ENCODE measurements at places on chromosomes 7 and 10.

DNA sequence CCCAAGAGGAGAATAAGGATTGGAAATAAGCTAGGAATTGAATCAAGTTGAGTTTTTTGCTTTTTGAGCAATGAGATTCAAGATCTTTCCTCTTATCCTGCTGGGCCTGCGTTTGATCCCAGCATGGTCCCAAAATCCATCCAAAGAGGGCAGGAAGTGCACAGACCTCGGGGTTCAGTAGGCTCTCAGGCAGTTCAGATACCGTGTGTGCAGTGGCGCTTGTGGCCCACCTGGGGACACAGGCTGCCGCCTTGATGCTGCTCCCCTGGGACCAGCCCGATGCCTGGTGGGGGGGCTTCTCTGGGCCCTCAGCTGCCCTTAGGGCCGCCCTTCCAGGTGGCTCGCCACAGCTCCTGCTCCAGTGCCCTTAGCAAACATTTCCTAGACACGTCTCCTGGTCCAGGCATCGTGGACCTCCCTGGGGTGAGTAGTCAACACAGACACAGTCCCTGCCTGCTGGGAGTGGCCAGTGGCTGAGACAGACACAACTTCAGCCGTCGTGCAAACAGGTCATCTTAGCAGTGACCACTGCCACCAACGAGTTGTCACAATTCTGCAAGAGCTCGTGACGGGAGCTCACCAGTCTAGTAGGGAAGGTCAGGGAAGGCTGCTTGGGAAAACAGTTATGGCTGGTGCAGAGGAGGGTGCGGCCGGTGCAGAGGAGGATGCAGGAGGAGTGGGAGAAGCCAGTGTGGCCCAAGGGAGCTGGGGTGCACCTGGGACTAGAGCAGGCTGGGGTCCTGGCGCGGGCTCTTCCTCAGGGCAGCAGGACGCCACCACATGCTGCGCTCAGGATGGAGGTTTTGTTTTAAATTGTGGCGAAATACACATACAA, 21.7 kb upstream of the JAKMIP3 start:
- DNase-seq: no peak

DNA sequence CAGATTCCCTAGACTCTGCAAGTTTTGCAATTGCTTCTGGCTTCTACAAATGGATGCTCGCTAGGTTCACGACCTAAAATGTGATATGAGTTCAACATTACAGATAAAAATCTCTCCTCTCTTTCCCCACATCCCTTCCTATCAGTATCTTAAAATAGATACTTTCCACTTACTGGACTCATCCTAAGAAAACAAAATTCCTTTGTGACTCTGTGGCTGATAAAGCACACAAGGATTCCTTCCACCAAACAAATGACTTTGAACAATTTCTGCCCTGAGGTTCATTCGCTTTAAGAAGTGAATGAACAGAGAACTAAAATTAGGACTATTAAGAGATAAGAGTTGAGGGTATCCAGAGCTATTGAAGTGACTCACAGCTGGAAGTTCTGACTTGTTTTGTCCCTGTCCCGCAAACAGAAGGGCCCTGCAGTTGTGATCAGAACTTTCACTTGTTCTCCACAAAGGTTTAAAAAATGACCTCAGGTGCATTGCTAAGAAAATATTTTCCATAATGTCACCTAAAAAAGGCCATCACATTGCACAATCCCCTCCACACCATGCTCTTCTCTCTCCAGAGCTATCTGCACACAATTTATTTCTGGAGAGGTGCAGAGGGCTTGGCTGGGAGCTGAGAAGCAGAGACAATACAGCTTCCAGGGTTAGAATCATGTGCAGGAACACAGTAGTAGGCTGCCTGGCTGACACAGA, 96.1 kb downstream of the PIP4K2A start:
- DNase-seq: no peak

DNA sequence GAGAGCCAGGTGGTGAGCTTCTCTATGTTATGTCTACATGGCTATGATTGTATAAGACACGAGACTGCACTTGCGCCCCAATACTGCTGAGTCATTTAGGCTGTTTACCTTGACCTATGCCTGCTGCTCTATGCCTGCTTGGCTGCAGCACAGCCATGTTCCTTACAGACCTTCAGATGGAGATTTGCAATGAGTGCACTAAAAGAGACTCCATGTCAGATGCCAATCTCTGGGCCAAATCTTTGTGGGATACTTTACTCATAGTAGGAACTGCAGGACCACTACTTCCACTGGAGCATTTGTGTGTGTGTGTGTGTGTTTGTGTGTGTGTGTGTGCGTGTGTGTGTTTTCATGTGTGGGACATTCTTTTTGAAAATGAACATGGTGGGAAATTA, 50.0 kb upstream of the KMT2E start:
- no peak for DNase-seq

- DNase-seq: no peak
These were observed 3.5 kb downstream of the TSC22D4 start for GRCh38 chr7:100475549-100475948.

DNA sequence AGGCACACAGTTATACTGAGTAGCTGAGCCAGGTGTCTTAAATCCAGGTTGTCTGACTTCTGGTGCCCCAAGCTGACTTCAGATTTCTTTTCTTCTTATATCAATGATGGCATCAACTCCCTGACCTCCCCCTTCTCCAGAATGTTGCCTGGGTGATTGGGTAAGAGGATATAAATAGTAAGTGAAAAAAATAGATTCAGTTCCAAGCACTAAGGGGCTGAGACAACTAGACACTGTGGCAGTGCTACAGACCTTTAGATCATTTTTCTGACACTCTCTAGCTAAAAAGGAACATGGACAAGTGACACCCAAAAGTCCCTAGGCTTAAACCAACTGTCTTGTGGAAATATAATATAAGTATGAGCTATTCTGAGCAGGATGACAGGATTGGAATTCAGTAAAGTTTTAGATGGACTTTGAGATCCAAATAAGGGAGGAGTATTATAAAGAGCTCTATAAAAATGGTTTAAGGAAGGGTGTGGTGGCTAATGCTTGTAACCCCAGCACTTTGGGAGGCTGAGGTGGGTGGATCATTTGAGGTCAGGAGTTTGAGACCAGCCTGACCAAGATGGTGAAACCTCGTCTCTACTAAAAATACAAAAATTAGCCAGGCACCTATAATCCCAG, 589.1 kb upstream of the GALNT17 start:
- no peak for DNase-seq

DNA sequence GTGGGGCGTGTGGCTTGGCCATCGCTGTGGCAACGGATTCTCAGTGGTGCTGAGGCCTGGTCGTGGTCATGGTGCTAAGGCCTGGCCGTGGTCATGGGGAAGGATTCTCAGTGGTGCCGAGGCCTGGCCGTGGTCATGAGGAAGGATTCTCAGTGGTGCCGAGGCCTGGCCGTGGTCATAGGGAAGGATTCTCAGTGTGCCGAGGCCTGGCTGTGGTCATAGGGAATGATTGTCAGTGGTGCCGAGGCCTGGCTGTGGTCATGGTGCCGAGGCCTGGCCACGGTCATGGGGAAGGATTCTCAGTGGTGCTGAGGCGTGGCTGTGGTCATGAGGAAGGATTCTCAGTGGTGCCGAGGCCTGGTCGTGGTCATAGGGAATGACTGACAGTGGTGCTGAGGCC, 327.9 kb downstream of the ADARB2 start:
- no peak for DNase-seq

GRCh38 chr7:36203071-36203790, 50.2 kb downstream of the EEPD1 start:
- DNase-seq: no peak

DNA sequence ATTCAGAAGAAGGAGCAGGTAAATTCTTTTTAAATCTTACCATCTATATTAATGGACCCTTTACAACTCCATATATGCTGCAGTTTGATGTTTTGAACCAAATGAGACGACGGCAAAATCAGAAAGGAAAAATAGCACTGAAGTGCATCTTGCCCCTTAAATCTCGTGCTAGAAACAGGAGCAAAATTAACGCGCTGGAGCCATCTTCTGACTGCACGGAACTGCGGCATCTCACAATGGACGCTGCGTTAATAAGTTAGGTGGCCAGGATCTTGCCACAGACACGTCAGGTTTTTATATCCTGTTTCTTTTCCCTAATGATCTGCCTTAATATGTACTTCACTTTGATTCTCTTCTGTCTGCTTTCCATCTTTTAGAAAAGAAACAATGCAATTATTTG, 354.5 kb downstream of the TFEC start:
- no peak for DNase-seq

DNA sequence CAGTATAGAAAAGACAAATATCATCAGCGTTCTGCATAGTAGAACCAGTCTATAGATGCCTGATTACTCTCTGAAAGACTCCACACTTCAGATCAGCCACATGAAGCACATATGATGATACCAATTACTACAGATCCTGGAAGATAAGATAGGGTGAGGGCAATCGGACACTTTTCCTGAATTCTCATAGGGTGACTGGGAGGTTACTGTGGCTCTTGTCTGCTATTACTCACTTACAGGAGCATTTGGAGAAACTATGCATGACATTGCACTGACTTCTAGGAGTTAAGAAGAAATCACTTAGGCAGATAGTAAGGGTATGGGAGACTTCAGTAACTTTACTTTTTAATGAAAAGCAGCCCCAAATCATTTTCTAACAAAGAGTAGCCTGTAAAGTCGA, 1140.9 kb downstream of the XPNPEP1 start:
- DNase-seq: no peak

DNA sequence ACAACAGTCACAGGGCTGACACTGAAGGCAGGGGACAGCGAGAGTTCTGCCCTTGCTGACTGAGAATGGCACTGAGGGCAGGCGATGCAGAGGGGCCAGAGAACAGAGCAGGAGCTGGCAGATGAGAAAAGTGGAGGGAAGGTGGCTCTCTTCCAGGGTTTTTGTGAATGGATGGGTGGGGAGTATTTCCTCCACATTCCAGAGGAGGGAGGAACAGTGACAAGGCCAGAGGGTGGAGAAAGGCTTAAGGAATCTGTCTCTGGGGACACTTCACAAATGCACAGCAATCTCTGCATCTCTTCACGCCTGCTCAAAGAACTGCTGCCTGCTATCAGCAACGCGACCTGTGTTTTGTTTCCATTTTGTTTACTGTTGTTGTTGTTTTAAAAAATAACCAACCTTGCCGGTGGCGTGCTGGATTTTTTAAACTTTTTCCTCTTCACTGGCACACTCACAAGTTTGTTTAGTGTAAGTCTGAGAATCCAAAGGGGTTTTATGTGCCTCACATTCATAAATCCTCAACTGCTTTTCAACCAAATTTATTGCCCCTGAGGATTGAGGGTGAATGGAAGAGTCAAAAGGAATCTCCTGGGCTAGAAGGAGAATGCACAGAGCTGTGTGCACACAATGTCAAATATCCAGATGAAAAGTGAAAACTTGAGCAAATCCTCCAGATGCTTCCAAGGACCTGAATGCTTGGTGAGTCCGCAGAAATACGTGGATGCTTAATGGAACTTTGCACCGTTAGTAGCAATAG, 129.3 kb downstream of the GLI3 start:
- DNase-seq: no peak

DNA sequence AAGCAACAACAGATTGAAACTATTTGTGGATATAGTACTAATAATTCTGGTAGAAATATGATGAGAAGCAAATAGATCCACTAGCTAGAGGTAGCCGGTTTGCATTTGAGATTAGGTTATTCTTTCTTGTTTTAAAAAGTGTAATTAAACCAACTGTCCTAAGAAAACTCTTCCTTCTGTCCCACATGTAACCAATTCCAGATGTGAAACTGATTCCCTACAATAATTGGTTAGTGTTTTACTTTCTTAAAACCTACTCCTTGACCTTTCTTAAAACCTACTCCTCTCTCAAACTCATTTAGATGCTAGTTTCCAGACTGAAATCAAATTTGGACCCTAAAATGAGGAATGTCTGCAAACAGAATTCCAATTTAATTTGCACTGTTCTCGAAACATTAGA, 521.5 kb downstream of the SUGCT start:
- no peak for DNase-seq

DNA sequence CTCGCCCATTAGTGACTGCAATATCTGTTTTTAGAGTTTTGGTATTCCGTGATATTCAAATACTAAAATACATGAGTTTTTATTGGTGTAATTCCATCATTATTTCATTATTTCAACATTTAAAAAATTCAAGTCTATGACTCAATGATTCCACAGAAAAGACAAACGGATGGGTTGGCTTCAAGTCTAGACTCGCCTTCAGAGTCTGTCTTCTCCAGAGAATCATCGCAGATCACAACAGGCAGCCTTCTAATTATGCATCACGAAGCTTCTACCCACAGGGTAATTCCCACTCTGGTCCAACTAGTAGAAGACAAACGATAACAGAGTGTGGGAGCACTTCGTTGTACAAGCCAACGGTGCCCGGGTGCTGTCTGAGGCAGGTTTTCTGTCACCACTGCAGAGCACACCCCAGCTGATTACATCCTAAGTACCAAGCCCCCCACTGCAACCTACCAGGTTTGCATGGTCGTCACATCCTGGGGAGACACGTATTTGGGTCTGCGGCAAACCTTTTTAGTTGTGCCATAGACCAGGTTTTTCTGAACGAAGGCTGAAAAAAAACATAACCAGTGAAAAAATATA, 28.9 kb downstream of the PARP12 start:
- DNase-seq: no peak

- DNase-seq: no peak
These were observed 153.8 kb upstream of the CALCR start for GRCh38 chr7:93728292-93728691.

DNA sequence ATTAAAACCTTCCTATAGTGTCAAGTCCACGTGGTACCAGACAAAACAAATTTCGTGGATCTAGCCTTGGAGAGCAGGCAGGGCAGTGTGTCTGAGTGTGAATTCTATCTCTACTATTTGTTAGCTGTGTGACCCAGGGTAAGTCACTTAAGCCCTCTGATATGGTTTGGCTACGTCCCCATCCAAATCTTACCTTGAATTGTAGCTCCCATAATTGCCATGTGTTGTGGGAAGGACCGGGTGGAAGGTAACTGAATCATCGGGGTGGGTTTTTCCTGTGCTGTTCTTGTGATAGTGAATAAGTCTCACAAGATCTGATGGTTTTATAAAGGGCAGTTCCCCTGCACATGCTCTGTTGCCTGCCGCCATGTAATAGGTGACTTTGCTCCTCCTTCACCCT, 2.8 kb upstream of the NPFFR1 start:
- DNase-seq: no peak

- no peak for DNase-seq
These were observed 15.5 kb upstream of the RET start for GRCh38 chr10:43061331-43061730.

DNA sequence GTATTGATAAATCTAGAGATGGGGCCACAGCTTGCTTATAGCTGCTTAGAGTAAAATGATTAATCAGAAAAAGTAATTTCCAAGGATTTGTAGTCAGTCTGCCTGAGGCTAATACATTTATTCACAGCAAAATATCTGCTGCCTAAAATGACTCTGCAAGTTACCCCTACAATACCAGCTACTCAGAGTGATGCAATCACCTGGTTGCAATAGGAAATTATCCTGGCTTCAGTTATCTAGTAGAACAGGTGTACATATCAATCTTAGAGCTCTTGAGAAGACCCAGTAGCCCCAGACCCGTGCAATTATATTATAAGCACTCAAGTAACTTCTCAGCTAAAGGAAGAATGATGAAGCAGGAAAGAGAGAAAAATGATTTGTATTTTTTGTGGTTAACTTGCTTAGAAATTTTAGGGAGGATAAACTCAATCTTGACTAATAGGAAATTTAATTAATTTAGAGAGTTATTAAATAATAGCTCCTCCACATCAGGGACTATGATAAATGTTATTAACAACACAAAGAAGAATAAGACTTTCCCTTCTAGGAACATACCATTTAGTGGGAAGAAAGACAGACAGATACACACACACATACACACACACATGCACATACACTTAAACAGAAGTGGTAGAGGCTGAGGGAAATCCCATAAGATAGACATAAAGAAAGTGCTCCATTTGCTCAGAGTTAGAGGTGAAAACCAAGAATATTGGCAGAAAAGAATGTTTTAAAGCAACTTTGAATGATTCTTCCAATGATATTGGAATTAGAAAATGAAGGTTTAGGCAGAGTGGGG, 140.4 kb upstream of the PRSS1 start:
- no peak for DNase-seq
